ENCODE measurements at places on chromosomes 12 and 14. TPM values are rescaled to one million over a fixed set of nuclear protein-coding genes. Genes with fewer than 3 reads are reported as not detected.

The CFAP251 gene
- 0.88 TPM for polyA plus RNA-seq

The PLEK2 gene
- 5.3 TPM for polyA plus RNA-seq

The SLC6A15 gene
- polyA plus RNA-seq: not detected

The HVCN1 gene
- 6.0 TPM for polyA plus RNA-seq

The CLEC2B gene
- polyA plus RNA-seq: 1.2 TPM
